GM12864 (cell line): ENCODE measurements at places on chromosomes 3 and 15.

DNA sequence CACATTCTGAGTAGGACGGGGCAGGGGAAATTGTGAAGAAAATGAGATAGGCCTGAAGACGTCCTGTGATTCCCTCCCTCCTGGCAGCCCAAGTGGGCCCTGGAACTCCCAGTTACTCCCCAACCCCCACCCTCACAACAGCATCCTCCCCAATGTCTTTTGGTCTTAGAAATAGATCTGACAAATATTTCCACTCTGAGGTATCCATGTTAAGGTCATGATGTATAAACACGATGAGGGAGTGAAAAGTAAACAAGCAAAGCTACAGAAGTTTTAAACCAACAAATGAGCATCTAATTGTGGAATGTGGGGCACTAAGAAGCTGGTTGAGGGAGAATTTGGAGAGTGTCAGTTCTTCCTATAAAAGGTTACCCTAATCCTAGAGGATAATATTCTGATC is 103.7 kb upstream of the AADACL2 start:
- DNase-seq = no peak

- DNase-seq = no peak
These were observed 4.9 kb downstream of the MUC4 start for GRCh38 chr3:195806916-195807231.

DNA sequence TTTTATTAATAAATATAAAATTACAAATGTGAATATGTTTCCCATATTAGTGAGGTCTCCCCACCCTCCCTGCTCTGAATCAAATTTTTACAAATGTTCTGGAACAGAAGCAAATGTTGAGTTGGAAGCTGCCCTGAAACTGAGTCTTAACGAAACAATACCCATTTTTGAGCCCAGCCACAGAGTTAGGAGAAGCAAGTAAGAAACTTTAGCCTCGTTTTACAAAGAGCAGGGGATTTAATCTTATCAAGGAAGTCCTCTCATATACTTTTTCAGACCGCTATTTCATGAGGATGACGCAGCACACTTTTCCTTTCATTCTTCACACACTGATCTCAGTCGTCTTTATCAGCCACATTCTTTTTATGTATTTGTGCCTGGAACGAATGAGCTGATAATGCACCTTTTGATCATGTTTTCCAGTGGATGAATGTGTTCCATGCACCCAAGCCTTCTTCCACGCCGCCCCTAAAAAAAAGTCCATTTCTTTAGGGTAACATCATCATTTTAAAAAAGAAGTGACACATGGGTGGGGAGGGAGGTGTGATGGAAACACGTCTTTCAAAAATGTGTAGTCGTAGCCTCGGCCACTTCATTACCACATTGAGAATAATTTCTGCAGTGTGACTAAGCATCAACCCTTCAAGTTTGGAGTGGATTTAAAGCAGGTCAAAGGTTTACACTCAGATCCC is 48.1 kb downstream of the SETMAR start:
- DNase-seq = no peak

GRCh38 chr15:96243701-96244100 is 86.8 kb upstream of the NR2F2 start:
- DNase-seq = no peak

- no peak for DNase-seq
These were observed 41.6 kb downstream of the ACAN start for GRCh38 chr15:88844749-88845386.

GRCh38 chr15:71611553-71612396 is 198.6 kb upstream of the NR2E3 start:
- DNase-seq = no peak

- DNase-seq = no peak
These were observed 410.3 kb downstream of the AGBL1 start for GRCh38 chr15:86489981-86490380.

- DNase-seq = no peak
These were observed 6.6 kb downstream of the DTWD1 start for GRCh38 chr15:49627407-49627877.

DNA sequence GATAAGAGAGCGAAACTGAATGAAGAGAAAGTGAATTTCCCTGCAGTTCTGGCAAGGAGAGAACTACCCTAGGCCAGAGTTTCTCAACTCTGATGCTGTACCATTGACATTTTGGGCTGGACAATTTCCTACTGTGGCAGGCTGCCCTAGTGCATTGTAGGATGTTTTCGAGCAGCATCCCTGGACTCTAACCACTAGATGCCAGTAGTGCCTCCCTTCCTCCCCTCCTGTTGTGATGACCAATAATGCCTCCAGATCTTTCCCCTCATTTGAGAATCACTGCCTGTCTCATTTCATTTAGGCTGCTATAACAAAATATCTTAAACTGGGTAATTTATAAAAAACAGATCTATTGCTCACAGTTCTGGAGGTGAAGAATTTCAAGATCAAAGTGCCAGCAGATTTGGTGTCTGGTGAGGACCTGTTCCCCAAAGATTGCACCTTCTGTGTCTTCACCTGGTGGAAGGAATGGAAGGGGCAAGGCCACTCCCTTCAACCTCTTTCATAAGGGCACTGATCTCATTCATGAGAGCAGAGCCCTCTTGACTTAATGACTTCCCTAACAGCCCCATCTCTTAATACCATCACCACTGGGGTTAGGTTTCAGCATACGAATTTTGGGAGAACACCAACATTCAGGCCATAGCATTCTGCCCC is 188.9 kb upstream of the MEIS2 start:
- DNase-seq = no peak

- DNase-seq = peak; percentile 59
These were observed at the start of gene ACTR8 for GRCh38 chr3:53881691-53882593. TSS of gene ACTR8 (minus strand) at chr3:53882152. CDS start at chr3:53882101, 51 bp downstream.

- no peak for DNase-seq
These were observed 153.6 kb downstream of the TMEM108 start for GRCh38 chr3:133191818-133192217.

- DNase-seq = no peak
These were observed 897.3 kb downstream of the TUSC7 start for GRCh38 chr3:117606866-117607265.

DNA sequence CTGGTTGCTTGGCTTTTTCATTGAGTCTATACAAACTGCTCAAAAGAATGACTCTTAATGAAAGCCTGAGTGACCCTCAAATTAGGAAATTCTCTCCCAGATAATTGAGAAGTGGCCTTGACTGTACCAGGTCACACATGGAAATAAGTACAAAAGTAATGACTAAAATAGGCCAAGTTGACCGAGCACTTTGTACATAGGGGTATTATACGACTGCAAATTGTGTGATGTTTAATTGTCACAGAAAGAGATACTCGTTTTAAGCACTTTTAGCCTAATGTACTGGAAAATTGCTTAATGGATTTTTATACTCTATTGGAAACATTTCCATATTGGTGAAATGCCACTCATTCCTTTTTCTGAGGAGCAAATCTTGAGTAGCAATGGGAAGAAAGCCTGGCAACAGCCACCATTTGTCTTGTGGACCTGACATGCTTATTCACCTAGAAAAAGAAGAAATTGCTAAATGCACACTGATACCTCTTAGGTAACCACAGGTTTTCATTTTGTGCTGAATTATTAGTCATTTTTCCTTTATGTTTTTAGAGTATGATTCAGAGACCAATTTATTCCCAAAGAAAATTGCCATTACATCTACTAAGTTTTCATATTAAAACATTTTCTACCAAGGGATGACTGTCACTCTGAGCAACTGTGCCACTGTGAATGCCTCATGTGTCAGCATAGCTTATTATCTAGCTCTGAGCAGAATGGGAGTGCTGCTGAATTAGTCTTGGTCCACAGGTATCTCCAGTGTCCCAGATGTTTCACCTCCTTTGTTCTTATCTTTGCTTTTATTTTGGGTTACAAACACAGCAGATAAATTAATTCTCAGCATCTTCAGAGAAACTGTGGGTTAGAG is 8.9 kb upstream of the PXK start:
- DNase-seq = no peak

DNA sequence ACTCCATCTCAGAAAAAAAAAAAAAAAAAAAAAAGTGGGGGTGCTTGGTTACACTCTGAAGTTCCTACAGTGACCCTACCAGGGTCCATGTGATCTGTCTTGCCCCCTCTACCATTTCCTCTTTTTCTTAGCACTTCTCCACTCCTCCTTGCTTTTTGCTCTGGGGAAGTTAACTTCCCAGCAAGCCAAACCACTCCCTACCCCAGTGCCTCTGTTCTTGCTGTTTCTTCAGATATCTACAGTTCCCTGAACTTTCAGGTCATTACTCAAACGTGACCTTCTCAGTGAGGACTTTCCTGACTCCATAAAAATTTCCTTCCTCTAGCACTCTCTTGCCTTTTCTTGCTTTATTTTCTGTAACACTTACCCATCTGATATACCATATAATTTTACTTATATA is 61.1 kb upstream of the GCNT3 start:
- no peak for DNase-seq

DNA sequence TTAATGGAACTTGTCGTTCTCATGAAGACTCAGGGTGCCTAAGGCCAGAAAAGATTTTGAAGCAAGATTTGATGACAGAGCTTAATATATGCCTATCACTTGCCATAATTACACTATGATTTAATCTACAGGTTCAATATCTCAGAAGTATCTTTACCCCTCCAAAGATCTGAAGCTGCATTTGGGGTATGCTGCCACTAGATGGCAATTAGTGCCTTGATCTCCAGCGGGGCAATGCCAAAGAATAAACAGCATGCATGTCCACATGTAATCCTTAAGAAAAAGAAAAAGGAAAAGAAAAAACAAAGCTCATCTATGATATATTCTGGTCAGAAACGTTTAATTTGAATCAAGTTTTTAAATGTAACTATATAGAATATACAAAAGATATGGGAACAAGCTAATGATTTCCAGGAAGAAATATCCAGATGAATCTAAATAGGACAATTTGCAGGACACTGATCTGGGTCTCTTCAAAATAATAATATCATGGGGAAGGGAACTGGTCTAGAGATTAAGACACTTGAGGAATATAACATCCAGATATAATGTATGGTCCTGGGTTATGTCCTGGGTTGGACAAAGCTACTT is 55.0 kb upstream of the SOX14 start:
- DNase-seq = peak; percentile 3

- no peak for DNase-seq
These were observed 1.8 kb downstream of the TM4SF1 start for GRCh38 chr3:149375501-149376196.

- no peak for DNase-seq
These were observed 964 bp upstream of the NCKIPSD start for GRCh38 chr3:48686538-48687219.

GRCh38 chr15:96270581-96271172 is 59.8 kb upstream of the NR2F2 start:
- DNase-seq = no peak

- no peak for DNase-seq
These were observed 649 bp upstream of the PIK3CB start for GRCh38 chr3:138835397-138835757.
